Kidney epithelial cell (primary cell): ENCODE measurements at places on chromosomes 5 and 9.

DNA sequence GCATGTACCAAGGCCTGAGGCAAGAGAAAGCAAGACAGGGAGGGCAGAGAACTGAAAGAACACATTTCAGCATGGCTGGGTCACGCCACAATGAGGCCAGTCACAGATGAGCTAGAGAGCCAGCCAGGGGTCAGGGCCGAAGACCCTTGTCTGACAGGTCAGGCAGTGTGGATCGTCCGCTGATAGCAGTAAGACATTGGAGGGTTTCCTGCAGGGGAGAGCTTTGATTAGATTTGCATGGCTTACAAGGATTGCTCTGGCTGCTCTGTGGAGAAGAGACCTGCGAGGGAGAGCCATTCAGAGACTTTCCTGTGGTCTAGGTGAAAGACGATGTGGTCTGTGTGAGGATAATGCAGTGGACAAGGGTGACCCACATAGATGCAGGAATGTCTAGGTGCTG lies 93.1 kb downstream of the RALGPS1 start:
- no peak for DNase-seq

DNA sequence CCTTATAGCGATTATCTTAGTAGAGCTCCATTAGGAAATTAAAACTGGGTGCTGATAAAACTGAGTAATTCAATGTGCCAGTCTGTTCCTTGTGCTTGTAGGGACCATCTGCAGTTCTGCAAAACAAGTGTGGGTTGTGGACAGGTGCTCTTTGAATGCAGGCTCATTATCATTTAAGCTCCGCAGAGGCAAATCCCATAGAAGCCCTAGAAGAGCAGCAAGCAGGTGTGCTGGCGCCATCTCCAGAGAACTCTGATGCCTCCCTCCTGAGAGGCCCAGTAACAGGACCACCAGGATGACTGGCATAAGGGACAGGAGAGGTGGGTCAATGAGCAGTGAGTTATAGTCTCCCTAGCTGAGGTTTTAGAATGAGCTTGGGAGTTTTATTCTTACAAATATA lies 1342.4 kb upstream of the DMAC1 start:
- DNase-seq: no peak

DNA sequence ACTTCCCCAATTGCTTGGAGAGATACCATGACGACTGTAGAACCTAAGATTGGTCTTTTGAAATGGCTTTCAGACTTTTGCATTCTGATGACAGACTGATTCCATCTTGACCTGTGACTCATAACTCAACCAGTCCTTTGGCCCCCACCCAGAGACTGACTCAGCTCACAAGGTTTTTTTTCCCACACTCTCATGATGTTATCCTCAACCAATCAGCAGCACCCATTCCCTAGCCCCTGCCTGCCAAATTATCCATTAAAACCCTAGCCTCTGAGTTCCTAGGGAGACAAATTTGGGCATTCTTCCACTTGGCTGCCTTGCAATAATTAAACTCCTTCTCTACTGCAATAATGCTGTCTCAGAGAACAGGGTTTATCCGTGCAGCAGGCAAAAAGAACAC lies 1263.3 kb upstream of the CDH9 start:
- peak; percentile 25 for DNase-seq

- DNase-seq: no peak
These were observed 825.0 kb downstream of the TLR4 start for GRCh38 chr9:118529210-118529609.

- DNase-seq: no peak
These were observed 51.1 kb downstream of the KLHL3 start for GRCh38 chr5:137684761-137685160.

- DNase-seq: no peak
These were observed 59.0 kb upstream of the ZBTB43 start for GRCh38 chr9:126745574-126746411.

DNA sequence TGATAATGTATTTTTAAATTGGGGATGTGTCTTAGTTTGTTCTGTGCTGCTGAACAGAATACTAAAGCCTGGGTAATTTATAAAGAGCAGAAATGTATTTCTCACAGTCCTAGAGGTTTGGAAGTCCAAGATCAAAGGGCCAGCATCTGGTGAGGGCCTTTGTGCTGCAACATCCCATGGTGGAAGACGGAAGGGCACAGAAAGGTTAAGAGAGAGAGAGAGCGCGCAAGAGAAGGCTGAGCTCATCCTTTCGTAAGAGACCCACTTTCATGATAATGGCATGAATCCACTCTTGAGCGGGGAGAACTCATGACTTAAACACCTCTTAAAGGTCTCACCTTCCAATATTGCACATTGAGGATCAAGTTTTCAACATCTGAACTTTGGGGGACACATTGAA lies 79.1 kb upstream of the GOLM1 start:
- no peak for DNase-seq

GRCh38 chr9:94082553-94082952 lies 1.7 kb upstream of the PTPDC1 start:
- DNase-seq: no peak

DNA sequence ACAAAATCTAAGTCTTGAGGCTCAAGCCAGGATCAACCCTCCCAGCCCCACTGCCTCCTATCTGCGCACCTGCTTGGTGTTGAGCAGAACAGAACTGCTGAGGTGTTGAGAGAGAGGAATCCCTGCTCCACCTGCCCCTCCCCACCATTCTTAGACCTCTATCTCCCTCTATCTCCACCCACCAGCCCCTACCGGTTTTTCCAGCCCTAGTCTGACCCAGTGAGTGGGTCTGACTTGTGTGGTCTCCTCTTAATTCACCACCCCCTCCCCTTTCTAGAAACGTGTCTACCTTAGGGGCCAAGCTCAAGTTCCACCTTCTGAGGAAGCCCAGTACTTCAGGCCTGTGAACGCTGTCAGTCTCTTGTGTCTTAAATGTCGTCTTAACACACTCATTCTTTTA lies 93.7 kb downstream of the ARHGAP26 start:
- no peak for DNase-seq

DNA sequence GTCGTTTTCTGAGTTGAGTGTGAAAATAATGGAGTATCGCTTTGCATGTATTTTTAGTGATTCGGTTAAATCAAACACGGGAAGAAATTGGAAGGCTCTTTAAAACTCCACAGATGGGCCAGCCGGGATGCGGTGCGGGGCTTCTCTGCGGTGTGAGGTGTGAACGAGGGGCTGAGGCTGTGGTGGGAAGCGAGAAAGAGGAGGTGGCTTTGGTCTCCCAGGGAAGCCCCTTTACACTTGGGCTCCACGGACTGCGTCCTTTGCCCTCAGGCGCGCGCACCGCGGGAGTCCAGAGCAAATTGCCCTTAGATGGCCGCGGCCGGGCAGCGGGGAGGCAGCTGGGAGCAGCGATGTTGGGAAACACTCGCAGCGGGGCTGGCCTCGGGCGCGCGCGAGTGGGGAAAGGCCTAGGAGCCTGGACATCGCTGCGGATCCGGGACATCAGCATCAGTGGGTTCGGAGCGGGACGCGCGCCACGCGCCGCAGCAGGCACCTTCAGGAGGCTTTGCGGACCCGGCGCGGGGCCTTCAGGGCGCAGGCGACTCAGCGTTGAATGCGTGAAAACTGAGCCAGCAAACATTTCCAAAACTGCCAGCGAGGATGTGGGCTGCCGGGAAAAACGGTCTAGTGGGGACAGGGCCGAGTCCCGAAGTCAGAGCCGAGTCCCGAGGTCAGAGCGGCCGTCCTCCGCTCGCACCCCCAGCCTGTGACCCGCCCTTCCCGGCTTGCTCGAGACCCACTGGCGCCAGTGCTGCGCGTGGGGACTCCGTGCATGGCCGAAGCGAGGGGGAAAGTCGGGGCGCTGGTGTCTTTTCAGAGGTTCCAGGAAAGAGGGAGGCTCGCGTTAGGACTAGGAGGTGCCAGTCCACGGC lies 6.5 kb downstream of the IRX1 start:
- no peak for DNase-seq
